ENCODE measurements at places on chromosomes 1 and 21.

DNA sequence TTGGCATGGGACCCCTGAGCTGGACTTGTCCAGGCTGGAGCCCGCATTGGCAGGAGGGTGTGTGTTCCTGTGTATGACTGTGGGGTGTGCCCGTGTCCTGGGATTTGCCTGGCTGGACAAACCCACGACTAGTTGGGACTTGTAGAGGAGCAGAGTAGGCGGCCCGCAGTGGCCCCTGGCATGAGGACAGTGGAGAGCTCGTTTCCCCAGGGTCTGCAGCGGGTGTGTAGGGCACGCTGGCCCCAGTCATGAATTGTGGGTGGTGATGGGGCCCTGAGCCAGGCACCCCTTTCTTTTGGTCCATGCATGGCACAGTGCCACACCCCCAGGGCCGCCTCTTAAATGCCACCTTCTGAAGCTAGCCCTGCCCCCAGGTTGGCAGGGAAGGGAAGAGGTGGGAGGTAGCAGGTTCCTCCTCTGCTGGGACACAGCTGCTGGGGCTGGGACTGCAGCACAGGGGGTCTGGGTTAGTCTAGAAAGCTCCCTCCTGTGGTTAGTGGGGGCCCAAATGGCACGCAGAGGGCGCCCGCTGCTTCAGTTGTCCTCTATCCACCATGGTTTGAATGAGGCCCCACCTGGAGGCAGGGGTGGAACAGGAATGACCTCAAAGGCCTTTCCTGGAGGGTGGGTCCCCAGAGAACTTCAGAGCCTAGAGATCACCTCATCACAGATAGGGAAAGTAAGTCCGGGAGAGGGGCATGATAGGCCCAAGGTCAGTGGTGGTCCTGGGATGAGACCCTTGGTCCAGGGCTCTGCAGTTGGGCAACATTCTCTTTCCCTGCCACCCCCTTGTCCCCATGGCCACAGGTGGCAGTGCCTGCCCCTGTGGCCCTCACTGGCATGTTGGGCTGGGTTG, 4.1 kb downstream of the CROCC start:
- no peak for DNase-seq

DNA sequence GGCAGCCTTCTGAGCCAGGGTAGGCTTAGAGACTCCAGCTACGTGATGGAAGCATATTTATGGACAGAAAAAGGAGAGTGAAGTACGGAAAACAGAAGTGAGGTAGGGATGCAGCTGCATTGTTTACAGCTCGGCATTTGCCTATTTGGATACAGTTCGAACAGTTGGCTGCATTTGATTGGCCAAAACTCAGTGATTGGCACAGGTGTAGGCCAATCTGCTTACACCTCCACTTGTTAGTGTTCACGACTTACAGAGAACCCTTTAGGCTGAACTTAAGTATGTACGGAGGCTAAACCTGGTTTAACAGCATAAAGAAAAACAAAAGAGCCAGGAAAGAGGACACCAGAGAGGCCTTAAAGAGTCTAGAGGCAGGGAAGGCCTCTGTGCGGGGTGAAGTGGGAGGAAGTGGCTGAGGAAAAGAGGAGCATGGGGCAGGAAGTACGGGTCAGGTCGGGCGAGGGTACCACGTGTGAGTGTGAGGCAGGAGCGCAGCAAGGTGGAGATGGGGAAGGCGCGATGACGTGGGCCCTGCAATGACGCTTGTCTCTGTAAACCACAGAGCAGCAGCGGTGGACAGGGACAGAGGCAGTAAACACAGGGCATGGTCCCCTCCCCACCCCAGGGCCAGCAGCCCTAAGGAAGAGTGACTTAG, 32.0 kb downstream of the RSPH1 start:
- no peak for DNase-seq

DNA sequence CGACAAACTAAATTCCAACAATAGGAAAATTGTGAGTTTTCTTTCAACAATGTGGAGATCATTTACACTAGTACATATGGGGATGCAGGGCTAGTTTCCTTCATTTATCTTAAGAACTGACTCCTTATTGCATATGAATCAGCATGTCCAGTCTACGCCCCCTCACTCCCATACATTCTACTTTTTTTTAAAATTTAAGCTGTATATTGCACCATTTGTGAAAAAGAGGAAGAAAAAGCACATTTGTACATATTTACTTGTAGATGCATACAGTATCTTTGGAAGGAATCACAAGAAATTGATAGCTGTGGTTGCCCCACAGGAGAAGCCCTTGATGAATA, 15.9 kb downstream of the VPS26C start:
- no peak for DNase-seq

DNA sequence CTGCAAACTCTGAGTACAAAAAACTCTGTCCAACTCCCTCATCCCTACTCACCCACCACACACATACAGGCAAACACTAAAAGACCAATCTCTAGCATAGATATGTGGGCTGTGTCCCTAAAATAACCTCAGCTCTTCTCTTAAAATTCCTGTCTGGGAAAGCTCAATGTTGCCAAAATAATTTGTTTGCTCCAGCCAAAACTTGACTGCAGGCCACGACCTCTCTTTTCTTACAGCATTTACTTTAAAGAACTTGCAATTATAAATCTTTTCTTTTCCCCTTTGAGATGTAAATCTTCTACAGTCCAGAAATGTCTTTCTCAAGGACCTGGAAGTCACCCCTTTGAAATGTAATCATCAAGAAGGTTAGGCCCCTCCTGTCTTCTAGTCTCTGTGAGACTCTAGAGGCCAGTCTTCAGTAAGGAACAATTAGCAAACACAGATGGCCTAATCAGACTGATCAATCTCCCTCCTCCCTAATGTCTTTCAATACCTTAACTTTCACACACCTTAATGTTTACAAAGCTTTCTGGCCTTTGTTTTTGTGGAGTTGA, 483.6 kb upstream of the RGS18 start:
- DNase-seq, result no peak

DNA sequence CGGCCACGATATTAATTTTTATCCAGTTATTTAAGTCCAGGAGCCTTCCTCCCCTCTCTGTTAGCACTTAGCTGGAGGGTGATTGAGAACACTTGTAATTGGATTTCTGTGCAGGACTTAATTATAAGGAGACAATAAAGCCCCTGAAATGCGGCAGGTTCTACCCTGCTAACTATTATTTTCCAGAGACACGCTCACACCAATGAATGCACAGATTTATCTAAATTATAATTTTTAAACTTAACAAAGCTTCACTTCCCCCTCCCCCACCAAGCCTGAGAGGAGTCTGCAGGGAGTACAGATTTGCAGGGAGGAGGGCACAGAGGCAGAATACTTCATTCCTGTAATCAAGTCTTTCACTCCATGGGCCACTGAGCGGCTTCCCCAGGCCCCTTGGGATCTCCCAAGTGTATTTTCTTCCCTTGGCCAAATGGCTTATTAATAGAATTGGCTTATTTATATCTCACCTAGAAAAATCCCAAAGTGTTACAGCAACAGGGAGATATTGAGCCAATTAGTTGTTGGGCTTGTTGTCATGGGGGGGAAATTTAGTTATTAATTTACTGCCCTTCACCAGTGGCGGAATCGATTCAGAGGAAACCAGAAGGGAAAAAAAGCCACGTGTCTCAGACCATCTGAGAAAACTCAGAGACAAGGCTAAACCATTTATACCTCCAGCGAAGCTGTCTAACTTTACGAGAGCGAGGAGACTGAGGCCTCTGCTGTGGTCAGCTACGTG, 99.0 kb upstream of the CD34 start:
- DNase-seq, result no peak

Measured in chondrocyte (in vitro differentiated cells).